ENCODE measurements at places on chromosomes 13 and 19.

DNA sequence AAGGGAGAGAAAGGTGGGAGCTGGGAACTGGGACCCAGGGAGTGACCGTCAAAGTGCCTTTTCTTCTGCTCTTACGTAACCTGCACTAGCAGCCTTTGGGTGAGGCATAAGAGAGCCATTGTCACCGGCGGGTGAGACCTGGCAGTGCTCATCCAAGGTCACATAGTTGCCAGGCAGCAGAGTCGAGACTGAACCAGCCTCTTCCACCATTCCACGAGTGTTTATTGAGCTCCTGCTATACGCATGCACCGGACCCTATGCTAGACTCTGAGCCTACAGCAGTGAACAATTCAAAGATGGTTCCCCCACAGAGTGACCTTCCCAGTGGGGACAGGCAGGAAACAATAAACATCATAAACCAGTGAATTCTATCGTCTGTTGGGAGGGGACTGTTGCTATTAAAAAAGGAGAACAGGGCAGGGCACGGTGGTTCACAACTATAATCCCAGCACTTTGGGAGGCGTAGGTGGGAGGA, 18.6 kb upstream of the STRN4 start:
- DNase-seq, result no peak

DNA sequence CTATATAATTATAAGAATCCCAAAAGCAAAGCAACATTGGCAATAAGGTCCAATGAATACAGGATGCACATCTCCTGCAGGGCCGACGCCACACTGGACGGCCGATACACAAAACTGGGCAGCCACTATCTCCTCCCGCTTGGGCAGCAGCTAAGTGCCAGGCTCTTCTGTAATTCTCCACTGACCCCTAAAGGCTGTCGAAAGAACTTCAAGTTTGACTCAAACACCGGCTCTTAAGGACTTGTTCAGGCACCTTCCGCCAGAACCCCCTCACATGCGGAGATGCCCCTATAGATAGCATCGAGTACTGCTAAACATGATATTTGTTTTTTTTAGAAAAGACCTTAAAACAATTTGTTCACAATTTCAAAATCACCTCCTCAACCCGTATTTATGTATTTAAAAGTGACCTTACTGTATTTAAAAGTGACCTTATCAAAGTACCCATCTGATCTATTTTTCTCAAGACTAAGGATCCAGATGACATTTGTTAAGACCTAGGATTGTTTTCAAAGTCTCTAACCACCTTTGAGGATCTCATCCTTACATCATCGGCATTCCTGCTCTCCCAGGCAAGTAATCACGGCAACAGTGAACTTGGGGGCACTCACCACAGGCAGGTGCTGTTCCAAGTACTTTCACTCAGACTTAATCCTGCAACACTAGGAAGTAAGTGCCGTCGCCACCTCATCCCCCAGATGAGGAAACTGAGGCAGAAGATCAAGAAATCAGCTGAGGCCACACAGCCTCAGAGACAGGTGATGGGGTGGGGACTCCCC, 77.8 kb downstream of the TUBGCP3 start:
- peak; percentile 12 for DNase-seq

GRCh38 chr19:47427241-47428176, 8.2 kb upstream of the MEIS3 start:
- DNase-seq, result no peak

- peak; percentile 98 for DNase-seq
Observed at GRCh38 chr19:47255879-47256692, at the start of gene CCDC9. CCDC9 (plus strand) TSS chr19:47256525; CDS start chr19:47258401, 1,876 bp downstream.

DNA sequence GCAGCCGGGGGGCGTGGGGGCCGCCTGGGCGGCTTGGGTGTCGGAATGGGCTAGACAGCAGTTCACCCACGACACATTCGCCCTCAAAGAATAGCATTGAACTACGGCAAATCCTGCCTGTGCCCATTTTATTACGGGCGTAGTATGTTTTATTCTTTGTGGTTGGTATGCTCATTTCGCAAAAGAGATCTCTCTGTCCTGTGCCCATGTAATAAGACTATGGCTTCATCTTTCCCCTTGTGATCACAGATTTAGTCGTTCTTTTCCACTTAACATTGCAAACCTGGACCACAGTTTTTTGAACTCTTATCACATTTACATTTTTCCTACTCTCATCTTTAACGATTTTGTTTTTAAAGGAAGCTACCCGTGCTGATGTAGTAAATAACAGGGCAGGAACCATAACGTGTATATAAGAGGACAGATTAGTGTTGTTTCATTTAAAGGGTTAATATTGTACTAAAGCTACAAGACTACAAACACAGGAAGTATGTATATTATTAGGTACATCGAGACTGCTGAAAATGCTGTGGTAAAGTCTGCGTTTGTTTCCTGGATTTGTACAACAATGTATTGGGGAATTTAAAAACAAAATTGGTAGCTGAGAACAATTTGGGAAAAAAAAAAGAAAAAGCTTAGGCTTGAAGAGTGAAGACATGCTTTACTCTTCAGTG, 3.2 kb upstream of the MYCBP2 start:
- no peak for DNase-seq

GRCh38 chr13:40381935-40382764, 284.3 kb downstream of the FOXO1 start:
- no peak for DNase-seq

DNA sequence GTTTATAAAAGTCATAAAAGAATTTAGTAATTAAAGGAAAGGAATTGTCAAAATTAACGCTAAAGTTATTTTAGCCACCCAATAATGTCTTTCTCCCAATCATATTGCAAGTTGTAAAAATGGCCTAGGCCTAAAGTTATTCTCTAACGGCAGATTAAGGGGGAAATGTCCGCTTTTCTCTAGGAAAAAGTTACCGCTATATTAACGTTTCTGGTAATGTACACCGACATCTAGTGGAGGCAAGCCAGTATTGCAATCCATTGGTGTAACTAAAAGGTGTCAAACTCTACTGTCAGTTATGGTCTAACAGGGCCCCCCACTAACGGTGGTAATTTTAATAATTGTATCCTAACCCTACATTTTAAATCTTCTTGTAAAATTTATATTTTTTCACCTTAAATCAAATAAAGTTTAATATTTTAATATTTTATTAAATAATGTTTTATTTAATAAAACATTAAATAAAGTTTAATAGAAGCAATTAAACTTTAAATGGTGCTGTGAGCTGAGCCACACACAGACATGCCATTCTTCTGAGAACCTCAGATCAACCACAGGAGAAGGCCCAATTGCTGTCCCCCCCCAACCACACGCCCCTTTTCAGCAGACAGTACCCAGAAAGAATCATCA, 35.9 kb upstream of the ZSCAN5A start:
- DNase-seq, result peak; percentile 10

GRCh38 chr13:54194233-54195024, 1165.8 kb downstream of the OLFM4 start:
- no peak for DNase-seq

- DNase-seq, result no peak
Observed at GRCh38 chr13:113471844-113472243, 18.6 kb upstream of the ADPRHL1 start.

DNA sequence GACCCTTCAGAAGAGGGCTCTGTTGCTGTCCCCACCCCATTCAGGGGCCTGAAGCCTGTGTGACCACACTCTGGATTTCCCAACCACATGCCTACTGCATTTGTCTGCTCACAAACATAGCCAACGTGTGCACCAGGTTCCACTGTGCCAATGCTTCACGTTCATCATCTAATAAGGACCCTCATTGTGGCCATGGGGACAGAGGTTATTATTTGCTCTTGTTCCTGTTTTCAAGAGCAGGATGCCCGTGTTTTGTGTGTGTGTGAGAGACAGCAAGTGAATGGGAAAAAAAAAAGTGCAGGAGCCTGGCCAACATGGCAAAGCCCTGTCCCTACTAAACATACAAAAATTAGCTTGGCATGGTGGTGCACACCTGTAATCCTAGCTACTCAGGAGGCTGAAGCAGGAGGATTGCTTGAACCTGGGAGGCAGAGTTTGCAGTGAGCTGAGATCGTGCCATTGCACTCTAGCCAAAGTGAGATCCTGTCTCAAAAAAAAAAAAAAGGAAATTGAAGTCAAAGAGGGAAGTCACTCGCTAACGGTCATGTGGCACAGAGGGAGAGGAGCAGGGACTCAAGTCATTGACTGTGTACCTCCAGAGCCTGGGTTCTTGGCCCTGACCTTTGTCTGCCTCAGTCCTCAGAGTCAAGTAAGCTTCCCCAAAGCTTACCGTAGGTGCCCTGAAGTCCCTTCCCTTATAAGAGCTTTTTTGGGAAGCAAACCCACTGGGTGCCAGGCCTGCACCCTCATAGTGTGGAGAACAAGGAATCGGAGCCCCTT, 6.9 kb downstream of the B3GNT8 start:
- DNase-seq, result no peak

DNA sequence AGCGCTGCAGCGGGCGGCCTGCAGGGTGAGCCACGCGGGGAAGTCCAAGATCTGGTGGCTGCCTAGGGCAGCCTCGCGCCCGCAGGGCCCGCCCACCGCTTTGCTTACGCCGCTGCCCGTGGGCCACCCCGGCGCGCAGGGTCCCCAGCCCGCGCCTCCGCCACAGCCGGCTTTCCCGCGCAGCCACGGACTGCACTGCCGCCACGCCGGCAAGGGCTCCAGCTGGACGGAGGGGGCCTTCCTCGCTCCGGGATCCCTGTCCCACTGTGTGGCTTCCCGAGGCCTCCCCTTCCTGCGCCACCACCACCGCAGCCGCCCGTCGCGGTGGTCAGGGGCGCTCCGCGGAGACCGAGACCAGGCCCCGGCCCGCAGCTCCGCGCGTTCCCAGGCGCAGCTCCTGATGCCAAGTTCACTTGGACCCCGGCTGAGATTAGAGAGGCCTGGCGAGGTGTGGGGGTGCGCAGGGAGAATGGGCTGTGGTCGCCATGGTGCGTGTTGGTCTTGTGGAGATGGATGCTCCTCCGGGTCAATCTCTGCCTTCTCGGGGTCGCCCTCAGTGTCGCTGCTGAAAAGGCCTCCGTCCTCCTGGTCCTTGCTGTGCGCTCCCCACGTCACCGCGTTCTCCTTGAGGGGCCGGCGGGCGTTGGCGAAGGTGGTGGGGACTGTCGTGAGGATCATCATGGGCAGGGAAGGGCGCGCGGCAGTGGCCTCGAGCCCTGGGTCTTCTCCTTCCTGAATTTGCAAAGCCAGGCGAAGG, 17.9 kb upstream of the RNF17 start:
- DNase-seq, result no peak

- no peak for DNase-seq
Observed at GRCh38 chr13:97499181-97499580, 65.2 kb downstream of the RAP2A start.

GRCh38 chr13:31167490-31167889, 5.8 kb upstream of the HSPH1 start:
- no peak for DNase-seq

GRCh38 chr19:28327905-28328304, 885.0 kb downstream of the UQCRFS1 start:
- DNase-seq, result no peak

- DNase-seq, result no peak
Observed at GRCh38 chr19:41096353-41096752, 8.1 kb downstream of the CYP2A13 start.

DNA sequence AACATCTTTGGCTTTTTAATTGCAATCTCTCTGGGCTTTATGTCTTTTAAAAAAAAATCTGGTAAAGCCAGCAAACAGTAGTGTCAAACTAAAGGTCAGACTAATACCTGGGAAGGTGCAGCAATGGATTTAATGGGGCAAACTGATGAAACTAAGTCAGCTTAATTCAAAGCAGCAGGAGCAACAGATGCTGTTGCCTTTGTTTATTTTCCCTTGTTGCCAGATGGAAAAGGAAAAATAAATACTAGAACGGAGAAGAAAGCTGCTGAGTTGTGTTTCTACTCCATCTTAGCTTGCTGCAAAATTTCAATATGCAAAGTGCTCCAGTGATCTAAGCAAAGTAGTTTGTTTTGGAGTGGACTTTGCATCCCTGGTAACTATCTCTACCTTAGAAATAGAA, 1097.8 kb downstream of the PCDH17 start:
- no peak for DNase-seq

DNA sequence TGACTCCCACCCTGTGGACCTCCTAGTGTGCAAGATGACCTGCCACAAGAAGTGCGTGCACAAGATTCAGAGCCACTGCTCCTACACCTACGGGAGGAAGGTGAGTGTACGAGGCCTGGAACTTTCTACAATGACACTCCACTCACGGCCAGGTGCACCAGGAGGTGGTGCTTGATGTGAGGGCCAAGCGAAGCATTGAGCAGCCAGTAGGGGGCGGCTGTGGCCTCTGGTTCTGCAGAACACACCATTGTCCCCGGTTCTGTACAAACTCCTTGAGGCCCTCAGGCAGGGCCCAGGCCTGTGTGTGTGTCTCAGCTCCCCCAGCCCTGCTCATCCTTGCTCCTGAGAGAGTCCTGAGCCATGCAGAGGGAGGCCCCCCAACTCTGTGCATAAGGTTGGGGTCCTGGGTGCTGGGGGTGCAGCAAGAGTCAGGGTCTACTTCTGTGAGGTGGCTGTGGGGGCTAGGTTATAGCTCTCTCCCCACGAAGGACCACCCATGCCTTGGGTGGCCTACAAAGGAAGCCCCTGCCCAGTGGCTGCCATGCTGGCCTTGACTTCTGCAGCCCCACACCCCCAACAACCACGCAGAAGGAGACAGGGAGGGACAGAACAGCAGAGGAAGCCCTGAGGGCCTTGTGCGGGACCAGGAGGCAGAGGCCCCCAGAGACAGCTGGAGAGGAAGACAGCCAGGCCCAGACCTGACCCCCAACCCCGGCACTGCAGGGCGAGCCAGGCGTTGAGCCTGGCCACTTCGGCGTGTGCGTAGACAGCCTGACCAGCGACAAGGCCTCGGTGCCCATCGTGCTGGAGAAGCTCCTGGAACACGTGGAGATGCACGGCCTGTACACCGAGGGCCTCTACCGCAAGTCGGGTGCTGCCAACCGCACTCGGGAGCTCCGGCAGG, 9.7 kb upstream of the USE1 start:
- DNase-seq, result peak; percentile 57

DNA sequence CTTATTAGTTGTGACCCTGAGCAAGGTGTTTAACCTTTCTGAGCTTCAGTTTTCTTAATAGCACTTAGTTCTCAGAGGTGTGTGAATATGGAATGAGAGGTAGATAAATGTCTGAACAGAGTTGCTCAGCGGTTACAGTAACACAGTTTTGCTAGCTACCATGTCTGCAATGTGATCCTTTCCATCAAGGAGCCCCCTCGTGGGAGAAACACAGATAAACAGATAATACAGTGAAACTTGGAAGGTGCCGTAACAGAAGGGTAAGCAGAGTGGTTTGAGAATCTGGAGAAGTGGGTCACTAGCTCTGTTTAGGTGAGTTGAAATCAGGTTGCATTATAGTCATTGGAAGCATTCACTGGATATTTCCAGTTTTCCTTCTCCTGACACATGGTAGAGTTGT, 38.9 kb downstream of the IRS2 start:
- no peak for DNase-seq

GRCh38 chr13:101942535-101943157, 459.2 kb downstream of the FGF14 start:
- peak; percentile 1 for DNase-seq

DNA sequence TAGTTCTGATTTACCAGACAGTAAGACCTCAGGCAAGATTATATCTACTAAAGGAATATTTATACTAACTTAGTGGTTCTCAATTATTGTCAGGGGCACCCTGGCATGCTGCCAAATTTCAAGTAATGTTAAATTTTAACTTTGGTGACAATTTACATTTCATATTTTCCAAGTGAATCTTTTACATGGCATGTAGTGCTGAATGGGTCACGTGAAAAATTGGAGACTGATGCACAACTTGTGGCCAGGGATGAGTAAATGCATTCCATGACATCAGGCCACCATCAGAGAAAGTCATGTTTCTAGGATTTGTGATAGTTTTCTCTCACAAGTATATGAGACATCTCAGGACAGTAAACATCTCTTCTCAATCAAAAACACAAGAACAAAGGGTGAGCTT, 202.6 kb upstream of the SOX21 start:
- no peak for DNase-seq

- DNase-seq, result no peak
Observed at GRCh38 chr13:50889317-50889716, 20.3 kb upstream of the RNASEH2B start.

All from NCI-H524 (cell line).